ENCODE measurements at places on chromosomes 13 and 19.
A peak's percentile ranks its signal among the peaks of the same experiment; 100 is the strongest.

DNA sequence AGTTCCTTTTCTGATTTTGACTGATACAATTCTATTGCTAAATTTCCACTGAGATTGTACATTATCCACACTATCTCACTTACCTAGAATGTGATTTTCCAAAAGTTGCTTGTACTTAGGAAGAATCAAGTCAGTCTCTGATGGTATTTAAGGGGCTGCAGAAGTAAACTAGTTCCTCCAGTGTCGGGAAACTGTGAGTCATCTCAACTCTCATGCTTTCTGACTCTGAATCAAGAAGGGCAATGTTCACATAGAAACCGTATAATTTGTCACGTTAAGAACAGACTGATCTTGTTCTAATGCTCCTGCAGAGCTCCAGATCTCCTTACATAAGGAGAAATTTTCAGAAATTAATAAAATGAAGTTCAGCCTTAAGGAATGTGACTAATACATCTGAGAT, 369.3 kb downstream of the KLF5 start:
- DNase-seq: no peak

- peak; percentile 76 for DNase-seq
These were observed 12.4 kb downstream of the MAST3 start for GRCh38 chr19:18109733-18110608.

DNA sequence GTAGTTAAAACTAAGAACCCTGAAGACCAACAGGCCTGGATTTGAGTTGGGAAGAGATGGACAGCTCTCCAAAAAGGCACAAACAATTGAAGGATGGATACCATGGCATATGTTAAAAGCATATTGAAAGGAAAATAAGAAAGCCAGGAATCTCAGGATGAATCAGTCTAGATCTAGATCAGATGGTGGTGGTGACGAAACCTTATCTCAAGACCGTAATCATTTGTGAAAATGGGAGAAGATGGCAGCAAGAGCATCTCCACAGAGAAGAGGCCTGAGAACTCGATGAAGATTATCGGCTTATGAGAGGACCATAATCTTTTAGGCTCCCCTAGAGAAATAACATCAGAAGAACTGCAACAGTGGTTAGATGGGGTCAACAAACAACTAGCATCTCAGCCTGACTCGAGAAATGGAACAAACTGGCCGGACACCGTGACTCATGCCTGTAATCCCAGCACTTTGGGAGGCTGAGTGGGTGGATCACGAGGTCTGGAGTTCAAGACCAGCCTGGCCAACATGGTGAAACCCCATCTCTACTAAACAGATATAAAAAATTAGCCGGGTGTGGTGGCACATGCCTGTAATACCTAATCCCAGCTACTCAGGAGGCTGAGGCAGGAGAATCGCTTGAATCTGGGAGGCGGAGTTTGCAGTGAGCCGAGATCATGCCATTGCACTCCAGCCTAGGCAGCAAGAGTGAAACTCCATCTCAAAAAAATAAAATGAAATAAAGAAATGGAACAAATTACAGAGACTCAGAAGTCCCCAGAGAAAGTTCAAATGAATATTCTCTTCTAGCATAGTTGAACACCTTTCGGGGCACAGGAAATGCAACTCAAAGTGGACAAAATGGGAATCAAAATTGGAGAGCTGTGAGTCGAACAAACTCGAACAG, 47.6 kb downstream of the FOXO1 start:
- DNase-seq: no peak

- no peak for DNase-seq
These were observed 30.9 kb downstream of the RNASEH2B start for GRCh38 chr13:50940509-50940908.

DNA sequence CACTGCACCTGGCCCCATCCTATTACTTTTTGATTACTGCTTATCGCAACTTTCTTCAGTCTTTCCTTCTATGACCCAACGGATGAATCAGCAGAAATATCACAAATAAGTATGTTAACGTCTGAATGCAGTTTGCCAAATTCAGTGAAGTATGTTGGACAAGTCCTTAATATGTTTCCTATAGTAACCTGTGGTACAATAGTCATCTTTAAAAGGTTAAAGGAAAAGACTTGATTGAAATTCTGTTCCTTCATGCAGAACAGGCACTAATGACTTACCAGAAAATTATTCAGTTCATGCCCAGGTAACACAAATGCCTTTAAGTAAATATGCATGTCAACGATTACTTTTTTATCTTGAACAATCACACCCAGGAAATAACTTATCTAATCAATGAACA, 242.6 kb downstream of the KCTD12 start:
- DNase-seq: no peak

DNA sequence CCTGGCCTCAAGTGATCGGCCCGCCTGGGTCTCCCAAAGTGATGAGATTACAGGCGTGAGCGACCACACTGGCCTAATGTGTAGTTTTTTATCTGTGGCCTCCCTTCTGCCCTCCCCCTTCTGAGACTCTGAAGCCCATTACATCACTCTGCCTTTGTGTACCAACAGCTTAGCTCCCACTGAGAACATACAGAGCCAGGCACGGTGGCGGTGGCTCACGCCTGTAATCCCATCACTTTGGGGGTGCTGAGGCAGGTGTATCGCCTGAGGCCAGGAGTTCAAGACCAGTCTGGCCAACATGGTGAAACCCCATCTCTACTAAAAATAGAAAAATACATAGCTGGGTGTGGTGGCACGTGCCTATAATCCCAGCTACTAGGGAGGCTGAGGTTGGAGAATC, 12.6 kb downstream of the NCR1 start:
- no peak for DNase-seq

GRCh38 chr13:59946944-59947343, 216.8 kb downstream of the DIAPH3 start:
- no peak for DNase-seq

DNA sequence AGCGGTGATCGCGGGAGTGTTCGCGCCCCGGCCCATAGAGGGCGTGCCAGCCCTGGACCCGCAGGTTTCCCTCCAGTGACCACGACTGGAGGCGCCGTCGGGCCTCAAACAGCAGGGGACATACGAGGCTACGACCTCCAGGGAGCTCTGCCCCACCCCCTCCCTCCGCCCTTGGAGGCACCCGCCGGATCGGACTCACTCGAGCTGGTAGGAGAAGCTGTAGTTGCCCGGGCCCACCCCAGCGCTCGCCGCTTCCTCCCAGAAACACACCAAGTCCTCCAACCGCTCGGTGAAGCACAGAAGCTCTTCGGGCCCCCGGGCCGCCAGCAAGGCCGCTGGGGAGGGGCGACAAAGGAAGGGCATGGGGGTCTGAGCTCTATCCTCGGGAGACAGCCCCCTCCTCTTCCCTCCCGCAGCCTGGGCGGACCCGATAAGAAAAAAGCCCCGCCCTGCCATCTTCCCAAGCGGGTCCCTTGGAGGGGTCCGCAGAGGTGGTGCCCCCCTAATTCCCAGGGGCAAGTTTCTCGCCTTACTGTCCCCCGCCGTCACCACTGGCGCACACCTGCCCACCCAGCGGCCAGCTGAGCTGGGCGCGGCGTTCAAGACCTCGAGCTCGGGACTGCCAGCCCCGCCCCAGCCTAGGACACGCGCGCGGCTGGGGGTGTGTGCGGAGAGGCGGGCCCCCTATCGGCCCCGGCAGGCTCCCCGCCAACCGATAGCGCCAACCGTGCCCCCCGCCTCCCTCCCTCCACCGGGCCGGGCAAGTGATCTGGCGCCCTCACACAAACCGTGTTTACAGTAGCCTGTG, 1.0 kb downstream of the EPOR start:
- peak; percentile 75 for DNase-seq

- no peak for DNase-seq
These were observed 347 bp upstream of the CLDN10 start for GRCh38 chr13:95552208-95552538.

DNA sequence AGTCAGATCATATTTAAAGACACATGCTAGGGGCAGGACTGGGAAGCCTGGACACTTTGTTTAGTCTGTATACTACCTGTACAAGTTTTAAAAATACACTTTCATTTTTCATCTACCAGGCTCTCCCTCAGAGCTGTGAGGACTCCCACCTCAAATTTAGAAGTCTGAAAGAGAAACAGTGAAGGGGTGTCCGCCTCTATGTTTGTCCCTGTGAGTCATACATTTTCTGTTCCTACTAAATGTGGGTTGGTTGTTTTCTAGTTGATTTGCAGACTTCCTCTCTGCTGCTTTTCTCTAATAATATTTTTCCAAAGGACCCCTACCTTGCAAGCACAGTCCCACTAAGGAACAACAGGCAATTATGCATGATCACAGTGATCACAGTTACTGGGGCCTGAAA, 110.5 kb downstream of the ENOX1 start:
- no peak for DNase-seq

DNA sequence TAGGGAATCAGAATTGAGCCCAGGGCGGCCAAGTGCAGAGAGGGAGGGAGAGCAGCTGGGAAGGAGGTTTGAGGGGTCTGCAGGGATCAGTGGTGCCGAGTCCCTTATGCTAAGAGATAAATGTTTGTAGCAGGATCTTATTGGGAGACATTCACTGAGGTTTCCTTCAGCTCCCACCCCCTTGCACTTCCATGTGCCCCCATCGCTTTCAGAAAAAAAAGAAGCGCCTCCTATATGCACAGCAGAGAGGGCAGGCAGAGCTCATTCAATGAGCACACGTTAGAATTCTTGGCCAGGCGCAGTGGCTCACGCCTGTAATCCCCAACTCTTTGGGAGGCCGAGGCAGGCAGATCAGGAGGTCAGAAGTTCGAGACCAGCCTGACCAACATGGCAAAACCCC, 28.0 kb downstream of the CYP4F2 start:
- DNase-seq: no peak

DNA sequence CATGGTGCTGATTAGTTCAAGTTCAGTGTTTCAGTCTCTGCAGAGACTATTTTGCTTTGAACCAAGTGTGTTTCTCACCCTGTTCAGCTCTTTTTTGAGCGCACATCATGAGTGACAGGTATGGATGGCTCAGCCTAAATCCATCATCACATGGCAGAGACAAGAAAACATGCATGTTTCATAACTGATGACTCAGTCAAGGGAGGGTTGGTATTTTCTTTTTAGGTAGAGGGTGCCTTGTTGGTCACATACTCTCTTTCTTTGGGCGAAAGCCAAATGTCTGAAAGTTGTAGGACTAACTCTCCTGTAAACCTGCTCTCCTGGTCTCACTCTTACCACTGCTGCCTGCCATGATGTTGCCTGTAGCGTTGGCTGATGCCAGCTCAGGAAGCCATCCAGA, 48.1 kb upstream of the RAP2A start:
- DNase-seq: no peak

DNA sequence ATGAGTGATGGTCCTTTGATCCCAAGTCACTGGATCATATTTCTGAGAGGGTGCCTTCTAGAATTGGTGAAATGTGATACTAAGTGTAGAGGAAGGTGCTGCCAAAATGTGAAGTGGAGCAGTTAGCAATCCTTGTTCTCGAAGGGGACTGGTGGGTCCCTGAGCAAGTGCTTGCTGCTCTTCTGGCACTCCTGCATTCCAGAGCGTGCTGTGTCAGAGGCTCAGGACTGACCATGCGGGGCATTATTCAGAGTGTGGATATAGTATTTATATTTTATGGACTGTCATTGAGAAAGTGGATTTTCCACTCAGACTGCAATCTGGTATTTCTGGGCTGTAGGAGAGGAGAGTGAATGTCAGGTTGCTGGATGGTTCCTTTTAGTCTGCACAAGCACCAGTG, 152.6 kb upstream of the KL start:
- DNase-seq: no peak

GRCh38 chr13:24763596-24764275, at the start of gene RNF17:
Gene RNF17, plus strand, starts transcription at chr13:24764169. Its CDS starts 35 bp downstream, at chr13:24764204.
- no peak for DNase-seq

DNA sequence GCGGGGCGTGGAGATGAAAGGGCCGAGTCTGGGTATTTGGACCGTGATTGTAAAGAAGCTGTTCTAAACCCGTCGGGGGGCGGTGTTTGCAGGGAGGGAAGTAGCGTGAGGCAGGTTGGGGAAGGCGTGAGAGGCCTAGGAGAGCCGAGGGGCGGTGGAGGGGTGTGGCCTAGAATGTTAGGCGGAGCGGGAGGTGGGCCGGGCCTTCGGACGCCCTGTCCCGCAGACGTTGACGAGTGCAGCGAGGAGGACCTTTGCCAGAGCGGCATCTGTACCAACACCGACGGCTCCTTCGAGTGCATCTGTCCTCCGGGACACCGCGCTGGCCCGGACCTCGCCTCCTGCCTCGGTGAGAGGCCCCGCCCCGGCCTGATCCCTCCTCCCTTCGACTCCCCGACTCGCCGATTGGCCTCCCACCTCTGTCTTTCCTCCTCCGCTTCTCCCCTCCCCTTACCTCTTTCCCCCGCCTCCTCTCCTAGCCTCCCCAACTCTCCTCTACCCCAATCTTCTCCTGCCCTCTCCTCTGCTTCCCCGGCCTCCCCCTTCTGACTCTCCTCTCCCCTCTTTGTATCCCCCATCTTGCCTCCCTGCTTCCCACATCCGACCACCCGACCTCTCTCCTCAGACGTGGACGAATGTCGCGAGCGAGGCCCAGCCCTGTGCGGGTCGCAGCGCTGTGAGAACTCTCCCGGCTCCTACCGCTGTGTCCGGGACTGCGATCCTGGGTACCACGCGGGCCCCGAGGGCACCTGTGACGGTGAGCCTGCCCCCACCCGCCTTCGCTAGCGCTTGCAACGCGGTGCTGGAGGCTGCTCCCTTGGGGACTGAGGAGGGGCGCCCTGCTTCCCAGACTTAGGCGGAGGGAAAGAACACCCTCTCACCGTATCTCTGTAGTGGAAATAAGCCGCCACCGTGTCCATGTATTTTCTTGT, 12.8 kb downstream of the LTBP4 start:
- peak; percentile 80 for DNase-seq

DNA sequence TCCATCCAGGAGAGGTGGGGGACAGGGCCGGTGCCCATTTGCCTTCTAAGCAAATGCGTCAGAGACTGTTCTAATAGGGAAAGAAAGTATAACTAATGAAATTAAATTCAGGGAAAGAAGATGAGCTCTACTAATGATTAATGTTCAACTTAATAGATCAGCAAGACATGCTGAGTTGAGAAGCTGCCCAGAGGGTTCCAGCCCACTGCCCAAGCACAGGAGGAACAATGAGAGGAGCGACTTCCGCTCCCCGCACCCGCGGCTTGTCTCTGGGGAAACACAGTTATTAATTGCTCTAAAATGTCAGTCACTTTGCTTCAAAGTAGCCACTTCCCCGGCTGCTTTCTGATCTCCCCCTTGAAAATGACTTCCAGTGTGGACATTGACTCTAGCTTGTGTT, 331.3 kb downstream of the UQCRFS1 start:
- no peak for DNase-seq

- DNase-seq: no peak
These were observed 1.2 kb downstream of the CNN2 start for GRCh38 chr19:1027650-1028061.

DNA sequence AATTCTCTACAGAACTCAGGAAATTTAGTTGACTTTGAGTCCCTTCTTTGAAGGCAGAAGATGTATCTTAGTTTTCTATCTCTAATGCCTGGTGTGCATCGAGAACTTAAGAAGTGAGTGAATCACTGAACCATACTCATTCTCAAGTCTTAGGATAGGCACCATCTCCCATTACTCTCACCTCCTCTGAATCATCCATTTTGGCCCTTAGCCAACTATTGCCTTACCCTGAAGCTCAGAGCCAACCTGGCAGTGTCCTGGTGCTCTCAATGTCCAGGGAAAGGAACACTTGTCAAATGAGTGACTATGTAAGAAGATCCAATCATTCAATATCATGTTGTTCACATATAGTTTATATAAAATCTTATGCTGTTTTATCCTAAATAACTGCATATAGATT, 146.6 kb downstream of the RGCC start:
- no peak for DNase-seq

GRCh38 chr13:95540888-95541287, 11.6 kb upstream of the CLDN10 start:
- no peak for DNase-seq

GRCh38 chr13:111506125-111506524, 185.7 kb downstream of the TEX29 start:
- no peak for DNase-seq

Data from ascending aorta (tissue), 2 donors.